ENCODE measurements at places on chromosomes 3 and 15.

GRCh38 chr15:69557707-69558409, 105.2 kb downstream of the RPLP1 start:
- DNase-seq, result no peak

GRCh38 chr3:32261545-32261944, 23.1 kb downstream of the CMTM8 start:
- DNase-seq, result no peak

- no peak for DNase-seq
Measured at GRCh38 chr3:150335631-150336030, 72.5 kb upstream of the TSC22D2 start.

DNA sequence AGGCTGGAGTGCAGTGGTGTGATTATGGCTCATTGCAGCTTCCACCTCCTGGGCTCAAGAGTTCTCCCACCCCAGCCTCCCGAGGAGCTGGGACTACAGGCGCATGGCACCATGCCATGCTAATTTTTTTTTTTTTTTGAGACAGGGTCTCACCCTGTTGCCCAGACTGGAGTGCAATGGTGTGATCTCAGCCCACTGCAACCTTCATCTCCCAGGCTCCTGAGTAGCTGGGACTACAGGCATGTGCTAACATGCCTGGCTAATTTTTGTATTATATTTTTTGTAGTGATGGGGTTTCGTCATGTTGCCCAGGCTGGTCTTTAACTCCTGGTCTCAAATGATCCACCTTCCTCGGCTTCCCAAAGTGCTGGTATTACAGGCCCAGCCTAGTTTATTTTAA, 4.0 kb downstream of the TEX9 start:
- DNase-seq, result no peak

GRCh38 chr3:193933451-193933850, 202.5 kb upstream of the HES1 start:
- DNase-seq, result no peak

- no peak for DNase-seq
Measured at GRCh38 chr15:47384341-47384740, 333.0 kb upstream of the SEMA6D start.

- DNase-seq, result no peak
Measured at GRCh38 chr3:179715582-179715981, 62.7 kb downstream of the USP13 start.

- no peak for DNase-seq
Measured at GRCh38 chr3:5058471-5058951, 63.6 kb upstream of the ARL8B start.

- DNase-seq, result no peak
Measured at GRCh38 chr3:197021729-197022404, 7.8 kb downstream of the MELTF start.

- no peak for DNase-seq
Measured at GRCh38 chr3:147360051-147360439, 46.3 kb downstream of the ZIC4 start.

- DNase-seq, result no peak
Measured at GRCh38 chr3:39937874-39938273, 128.5 kb downstream of the MYRIP start.

GRCh38 chr15:40926659-40927494, 2.3 kb upstream of the DLL4 start:
- no peak for DNase-seq

- DNase-seq, result no peak
Measured at GRCh38 chr15:65920825-65921309, 51.6 kb downstream of the RAB11A start.

GRCh38 chr3:66499881-66500575, 794 bp downstream of the LRIG1 start:
- DNase-seq, result peak; percentile 58

GRCh38 chr3:127551178-127551577, 39.4 kb downstream of the TPRA1 start:
- no peak for DNase-seq

- DNase-seq, result no peak
Measured at GRCh38 chr15:99562238-99562637, 3.5 kb upstream of the MEF2A start.

DNA sequence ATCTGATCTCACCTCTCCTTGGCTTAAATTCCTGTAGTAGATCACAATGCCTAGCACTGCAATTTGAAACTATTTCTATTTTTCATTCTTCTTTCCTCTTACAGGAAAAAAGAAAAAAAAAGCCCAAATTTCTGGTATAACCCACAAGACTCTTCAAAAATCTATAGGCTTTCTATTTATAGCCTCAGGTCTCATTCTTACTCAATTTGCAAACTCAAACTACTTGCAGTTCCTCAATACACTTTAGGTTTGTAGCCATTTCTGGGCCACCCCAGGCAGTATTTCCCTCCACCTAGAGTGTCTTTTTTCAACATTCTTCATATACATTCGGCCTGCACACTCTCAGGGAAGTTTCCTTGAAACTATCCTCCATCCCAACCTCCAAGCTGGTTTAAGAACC, 169.0 kb downstream of the TBC1D5 start:
- DNase-seq, result no peak

- DNase-seq, result peak; percentile 49
Measured at GRCh38 chr15:91032919-91033803, 10.8 kb upstream of the VPS33B start.

DNA sequence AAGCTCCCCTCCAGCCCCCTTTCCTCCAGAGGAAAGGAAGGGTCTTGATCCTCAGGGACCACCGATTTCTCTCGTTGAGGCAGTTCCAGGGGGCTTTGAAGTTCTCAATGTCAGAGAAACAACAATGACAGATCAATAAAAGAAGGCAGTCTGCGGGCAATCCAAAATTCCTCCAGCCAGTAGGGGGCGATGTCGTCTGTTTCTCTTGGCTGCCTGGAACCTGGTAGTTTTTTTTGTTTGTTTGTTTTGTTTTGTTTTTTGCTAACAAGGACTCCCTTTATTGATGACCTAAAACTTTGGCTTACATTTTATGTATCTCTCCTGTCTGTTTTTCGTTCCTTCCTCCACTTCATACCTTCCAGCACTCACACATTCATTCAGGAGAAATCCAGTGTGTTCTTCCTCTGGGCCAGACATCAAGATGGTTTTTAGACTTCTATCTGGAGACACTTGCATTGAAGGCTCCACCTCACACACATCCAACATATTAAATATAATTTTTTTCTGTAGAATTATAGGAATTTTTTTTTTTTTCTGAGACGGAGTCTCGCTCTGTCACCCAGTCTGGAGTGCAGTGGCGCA, 276.6 kb downstream of the RPLP1 start:
- peak; percentile 80 for DNase-seq

- DNase-seq, result no peak
Measured at GRCh38 chr3:142115867-142116668, 33.3 kb downstream of the TFDP2 start.

DNA sequence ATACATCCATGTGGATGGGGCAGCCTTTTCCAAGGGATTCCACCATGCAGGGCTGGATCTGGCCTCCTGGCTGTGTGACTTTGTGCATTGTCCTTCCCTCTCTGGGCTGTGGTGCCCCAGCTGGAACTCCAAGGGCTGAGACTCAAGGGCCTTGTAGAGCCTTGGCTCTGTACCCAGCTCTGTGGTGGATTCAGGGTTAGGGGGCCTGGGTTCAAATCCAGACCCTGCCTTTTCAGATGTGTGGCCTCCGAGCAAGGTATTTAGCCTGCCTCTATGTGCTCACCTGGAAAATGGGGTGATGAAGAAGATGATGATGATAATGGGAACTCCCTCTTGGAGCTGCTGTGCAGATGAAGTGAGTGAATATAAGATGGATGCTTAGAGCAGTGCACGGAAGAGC, 161.9 kb downstream of the WNT7A start:
- DNase-seq, result no peak

- no peak for DNase-seq
Measured at GRCh38 chr3:8424281-8424680, 77.3 kb upstream of the LMCD1 start.

DNA sequence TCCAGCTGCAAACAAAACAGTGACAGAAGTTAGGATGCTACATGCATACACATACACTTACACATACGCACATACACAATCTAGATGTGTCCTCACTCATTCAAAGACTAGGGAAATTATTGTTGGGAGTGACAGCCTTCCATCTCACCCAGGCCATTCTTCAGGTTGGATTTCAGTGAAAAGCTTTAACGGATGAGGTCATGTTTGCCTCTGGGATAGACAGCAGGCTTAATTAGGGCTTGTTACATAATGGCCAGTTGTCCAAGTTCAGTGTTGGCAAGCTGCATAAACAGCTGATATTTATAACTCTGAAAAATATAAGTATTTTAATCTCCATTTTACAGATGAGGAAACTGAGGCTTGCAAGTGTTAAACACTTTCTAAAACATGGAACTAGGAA, 35.8 kb upstream of the PLOD2 start:
- DNase-seq, result no peak

- no peak for DNase-seq
Measured at GRCh38 chr3:79480746-79481145, 287.1 kb downstream of the ROBO1 start.

GRCh38 chr3:107962946-107963345, 127.9 kb downstream of the CD47 start:
- no peak for DNase-seq

DNA sequence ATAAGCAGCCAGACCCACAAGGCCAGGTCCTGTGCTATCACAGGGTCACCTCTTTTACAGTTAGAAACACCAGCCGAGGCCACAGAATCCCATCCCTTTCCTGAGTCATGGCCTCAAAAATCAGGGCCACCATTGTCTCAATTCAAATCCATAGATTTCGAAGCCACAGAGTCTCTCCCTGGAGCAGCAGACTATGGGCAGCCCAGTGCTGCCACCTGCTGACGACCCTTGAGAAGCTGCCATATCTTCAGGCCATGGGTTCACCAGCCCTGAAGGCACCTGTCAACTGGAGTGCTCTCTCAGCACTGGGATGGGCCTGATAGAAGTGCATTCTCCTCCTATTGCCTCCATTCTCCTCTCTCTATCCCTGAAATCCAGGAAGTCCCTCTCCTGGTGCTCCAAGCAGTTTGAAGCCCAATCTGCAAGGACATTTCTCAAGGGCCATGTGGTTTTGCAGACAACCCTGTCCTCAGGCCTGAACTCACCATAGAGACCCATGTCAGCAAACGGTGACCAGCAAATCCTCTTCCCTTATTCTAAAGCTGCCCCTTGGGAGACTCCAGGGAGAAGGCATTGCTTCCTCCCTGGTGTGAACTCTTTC, 39.6 kb downstream of the TGM4 start:
- peak; percentile 64 for DNase-seq

- peak; percentile 63 for DNase-seq
Measured at GRCh38 chr3:9500108-9501050, 53.2 kb downstream of the LHFPL4 start.

GRCh38 chr3:83065851-83066460, 1304.5 kb upstream of the GBE1 start:
- DNase-seq, result no peak

DNA sequence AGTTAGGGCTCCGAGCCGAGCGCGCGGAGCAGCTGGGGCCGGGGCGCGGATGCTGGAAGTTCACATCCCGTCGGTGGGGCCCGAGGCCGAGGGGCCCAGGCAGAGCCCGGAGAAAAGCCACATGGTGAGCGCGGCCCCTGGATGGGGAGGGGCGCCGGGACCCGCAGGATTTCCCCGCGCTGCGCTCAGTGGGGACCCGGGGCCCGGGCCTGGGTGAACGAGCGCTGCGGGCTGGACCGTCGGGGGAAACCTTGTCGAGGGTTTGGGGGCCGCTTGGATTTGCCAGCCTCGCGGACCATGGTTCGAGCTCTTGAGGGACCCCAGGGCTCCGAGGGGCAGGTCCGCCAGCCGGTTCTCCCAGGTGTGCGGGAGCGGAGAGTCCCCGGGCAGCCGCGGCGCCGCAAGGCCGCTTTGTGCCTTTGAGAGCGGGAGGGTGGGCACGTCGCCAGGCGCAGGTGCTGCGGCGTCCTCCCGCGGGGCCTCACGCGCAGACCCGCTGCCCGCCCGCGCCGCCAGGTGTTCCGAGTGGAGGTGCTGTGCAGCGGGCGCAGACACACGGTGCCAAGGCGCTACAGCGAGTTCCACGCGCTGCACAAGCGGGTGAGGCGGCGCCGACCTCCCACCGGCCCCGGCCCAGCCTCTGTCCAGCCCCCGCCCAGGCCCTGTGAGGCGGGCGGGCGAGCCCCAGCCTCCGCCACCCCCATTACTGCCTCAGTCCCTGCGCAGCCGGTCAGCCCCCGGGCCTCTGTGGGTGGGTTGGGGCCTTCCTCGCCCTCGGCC, at the start of gene SNX22:
Gene SNX22, plus strand, starts transcription at position 5 of the 780 bp plus-strand sequence. Its CDS starts 45 bp downstream, at position 50.
- no peak for DNase-seq

GRCh38 chr3:71657831-71658530, 67.2 kb downstream of the EIF4E3 start:
- no peak for DNase-seq

GRCh38 chr3:142929890-142930289, 33.6 kb downstream of the PAQR9 start:
- no peak for DNase-seq

- DNase-seq, result no peak
Measured at GRCh38 chr3:37229291-37229690, 54.9 kb upstream of the LRRFIP2 start.

DNA sequence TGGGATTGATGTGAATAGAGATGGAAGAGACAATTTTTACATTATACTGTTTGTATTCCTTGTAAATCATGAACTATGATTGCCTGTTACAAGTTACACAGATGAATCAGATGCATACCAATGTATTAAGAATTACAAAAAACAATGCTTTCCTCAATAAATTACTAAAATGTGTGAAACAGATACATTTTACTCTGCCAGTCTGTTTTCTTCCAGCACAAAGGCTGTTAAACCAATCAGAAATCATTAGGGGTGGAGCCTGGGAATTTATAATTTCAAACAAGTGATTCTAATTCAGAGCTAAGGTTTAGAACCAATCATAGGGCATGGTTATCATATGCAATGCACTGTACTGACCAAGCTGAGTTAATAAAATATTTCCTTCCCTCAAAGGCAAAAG, 21.8 kb upstream of the ANKRD28 start:
- DNase-seq, result no peak

- no peak for DNase-seq
Measured at GRCh38 chr3:69462022-69462825, 76.3 kb upstream of the FRMD4B start.

DNA sequence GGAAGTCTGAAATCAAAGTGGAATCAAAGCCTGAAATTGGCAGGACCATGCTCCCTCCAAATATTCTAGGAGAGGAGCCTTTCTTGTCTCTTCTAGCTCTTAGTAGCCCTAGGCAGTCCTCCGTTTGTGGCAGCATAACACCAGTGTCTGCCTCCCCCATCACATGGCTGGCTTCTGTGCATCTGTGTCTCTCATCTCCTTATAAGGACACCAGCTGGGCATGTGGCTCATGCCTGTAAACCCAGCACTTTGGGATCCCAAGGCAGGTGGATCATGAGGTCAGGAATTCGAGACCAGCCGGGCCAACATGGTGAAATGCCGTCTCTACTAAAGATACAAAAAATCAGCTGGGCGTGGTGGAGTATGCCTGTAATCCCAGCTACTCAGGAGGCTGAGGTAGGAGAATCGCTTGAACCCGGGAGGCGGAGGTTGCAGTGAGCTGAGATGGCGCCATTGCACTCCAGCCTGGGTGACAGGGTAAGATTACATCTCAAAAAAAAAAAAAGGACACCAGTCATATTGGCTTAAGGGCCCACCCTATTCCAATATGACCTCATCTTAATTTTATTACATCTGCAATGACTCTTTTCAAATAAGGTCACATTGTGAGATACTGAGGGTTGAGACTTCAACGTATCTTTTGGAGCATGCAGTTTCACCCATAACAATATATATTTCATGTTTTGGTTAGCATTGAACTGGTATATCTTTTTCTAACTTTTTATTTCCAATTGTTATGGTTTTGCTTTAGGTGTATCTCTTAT, 148.0 kb upstream of the TPM1 start:
- DNase-seq, result no peak

All from stimulated activated CD4-positive, alpha-beta T cell treated with anti-CD3 and anti-CD28 coated beads, Interleukin-4, amount 100 ng/mL, for 24 hours (primary cell).